NCI-H187 (cell line): ENCODE measurements at places on chromosomes 6 and 20.

GRCh38 chr6:108875161-108875555, 26.9 kb downstream of the ARMC2 start:
- no peak for DNase-seq

GRCh38 chr6:33761922-33762629, 15.4 kb upstream of the IP6K3 start:
- DNase-seq = peak; percentile 42

DNA sequence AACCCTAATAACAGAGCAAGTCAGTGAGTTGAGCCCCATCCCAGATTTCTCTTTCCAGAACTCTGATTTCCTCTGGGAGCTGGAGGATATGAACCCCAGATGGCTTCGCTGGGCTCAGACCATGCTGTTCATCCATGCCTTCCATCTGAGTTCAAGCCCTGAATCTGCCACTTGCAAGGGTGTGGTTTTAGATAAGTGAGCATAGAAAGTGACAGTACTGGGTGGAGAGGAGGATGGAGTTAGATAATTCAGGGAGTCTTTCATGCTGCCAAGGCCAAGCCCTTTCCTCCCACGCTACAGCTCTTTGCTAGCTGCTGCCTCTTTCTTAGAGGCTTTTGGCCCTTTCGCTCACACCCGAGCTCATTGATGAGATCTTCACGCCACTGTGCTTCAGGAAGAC, 57.2 kb upstream of the MAFB start:
- DNase-seq = no peak

- DNase-seq = no peak
Observed at GRCh38 chr20:50070361-50070760, 42.6 kb downstream of the UBE2V1 start.

GRCh38 chr20:64131406-64131805, 24.0 kb upstream of the NPBWR2 start:
- DNase-seq = no peak

DNA sequence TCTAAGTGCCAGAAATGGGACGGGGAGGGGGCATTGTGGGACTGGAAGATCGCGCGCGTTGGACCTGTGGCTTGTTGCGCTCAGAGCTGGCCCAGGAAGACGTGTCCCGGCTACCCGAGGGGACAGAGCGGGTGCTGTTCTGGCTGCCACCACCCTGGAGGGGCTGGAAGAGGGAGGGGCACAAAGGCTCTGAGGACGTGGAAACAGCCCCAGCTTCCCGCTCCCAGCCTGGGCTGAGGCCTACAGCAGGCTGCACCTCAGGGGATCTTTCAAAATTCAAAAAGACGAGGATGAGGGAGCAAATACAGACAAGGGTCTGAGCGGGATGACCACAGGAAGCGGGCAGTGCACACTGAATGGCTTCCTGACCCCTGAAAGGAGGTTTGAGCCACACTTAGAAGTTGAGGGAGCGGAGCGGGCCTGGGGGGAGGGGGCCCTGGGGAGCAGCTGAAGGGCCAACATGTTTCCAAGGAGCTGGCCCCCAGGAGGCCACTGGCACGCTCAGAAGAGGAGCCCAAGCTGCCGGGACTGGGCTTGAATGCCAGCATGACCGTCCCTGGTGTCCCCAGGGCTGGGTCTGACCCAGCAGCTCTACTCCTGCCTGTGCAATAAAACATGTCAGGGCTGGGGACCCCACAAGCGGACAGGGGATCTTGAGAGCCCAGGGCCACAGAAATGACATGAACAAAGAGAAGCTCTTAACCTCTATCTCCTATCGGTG, 1.3 kb downstream of the OXT start:
- DNase-seq = no peak

DNA sequence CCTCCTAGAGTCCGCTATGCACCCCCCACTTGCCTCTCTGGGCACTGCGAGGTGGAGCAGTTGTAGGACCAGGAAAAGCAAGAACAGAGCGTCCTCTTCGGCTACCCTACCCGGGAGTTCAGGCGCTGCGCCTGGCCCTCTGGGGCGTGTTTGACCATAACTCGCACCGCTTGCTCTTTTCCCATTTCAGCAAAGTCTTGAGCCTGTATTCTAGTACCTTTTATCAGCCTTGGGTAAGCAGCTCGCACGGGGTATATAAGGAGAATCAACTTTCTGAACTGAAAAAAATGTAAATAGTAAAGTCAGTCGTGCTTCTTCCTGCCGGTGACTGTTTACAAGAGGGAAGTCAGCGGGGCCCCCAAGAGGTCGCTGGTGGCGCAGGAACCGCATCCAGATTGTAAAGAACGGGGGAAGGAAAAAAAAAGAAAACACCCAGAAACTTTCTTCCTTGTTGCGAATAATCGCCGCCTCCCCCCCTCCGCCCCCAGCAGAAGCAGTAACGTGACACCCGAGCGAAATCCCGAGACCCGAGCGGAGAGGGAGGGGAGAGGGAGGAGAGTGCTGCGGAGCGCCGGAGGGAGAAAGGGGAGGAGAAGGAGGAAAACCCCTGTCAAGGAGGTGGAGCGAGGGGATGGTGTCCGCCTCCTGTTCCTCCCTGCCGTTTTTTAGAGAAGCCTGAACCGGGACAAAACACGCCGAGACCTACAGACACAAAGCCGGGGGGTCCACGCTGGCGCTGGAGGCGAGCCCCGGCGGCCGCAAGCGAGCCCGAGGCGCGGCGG, at the start of gene UST:
Gene UST (plus strand): TSS at position 668 of the 782 bp plus-strand sequence. CDS start 401 bp downstream, outside the sequence.
- no peak for DNase-seq

- DNase-seq = no peak
Observed at GRCh38 chr6:89321131-89321970, 6.3 kb upstream of the GABRR2 start.

GRCh38 chr20:49483018-49483695, 689 bp upstream of the KCNB1 start:
- no peak for DNase-seq

GRCh38 chr6:85405175-85405852, 44.6 kb upstream of the NT5E start:
- DNase-seq = no peak
